NCI-H524 treated with DMSO at 0.1 percent for 48 hours (cell line): ENCODE measurements at places on chromosomes 12 and 14.

DNA sequence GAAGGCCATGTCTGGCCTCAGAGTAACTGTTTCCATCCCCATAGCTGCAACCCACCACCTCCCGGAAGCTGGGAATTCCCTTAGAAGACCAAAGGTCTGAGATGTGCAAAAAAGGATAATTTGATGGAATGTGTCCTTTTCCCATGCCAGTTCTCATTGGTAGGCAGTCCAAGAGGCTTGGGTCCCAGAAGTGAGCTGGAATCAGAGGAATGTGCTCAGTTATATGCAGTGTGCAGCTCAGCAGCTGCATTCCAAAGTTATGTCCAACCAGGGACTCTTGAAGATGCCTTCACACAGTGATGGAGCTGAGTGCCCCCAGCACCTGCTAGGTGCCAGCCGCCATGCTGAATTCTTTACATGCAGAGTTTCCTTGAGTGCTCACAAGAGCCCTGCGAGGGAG lies 583.9 kb upstream of the TBX3 start:
- DNase-seq: no peak

DNA sequence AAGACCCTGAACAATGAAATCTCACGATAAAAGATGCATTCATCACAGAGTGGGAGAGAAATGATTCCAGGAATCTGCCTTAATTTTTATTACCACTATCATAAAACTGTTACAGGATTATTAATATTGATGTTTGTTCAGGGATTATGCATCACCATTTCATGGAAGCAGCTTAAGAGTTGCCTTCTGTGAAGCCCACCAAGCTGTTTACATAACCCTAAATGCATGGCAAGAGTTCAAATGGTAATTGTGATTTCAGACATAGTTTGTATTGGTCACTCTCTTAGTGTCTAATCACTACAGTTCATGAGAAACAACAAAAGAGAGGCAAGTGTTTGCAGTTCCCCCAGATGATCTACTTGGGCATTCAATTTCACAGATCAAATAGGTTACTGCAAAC lies 527.7 kb downstream of the RPS29 start:
- DNase-seq: no peak

DNA sequence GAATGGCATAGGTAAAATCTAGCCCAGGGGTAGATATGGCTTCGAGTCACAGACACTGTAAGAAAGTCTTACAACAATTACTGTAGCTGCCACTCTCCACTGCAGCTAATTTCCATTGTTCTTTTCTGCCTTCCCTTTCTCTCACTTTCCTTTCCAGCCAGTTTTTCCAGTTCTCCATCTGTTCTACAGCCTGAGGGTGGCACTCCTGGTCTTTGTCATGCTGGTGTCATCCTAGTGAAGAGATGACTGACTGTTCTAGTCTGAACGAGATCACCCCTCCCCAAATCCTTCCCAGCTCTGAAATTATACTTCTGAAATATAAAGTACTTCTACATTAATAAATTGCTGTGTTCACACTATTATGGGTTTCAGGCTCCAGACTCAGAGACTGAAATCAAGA lies 74.2 kb upstream of the CSRP2 start:
- no peak for DNase-seq

- no peak for DNase-seq
Observed at GRCh38 chr12:80936642-80937390, 918 bp downstream of the LIN7A start.

- DNase-seq: no peak
Observed at GRCh38 chr12:79454338-79454843, 236.4 kb downstream of the PAWR start.

GRCh38 chr12:106999446-106999845 lies 12.5 kb upstream of the MTERF2 start:
- no peak for DNase-seq

DNA sequence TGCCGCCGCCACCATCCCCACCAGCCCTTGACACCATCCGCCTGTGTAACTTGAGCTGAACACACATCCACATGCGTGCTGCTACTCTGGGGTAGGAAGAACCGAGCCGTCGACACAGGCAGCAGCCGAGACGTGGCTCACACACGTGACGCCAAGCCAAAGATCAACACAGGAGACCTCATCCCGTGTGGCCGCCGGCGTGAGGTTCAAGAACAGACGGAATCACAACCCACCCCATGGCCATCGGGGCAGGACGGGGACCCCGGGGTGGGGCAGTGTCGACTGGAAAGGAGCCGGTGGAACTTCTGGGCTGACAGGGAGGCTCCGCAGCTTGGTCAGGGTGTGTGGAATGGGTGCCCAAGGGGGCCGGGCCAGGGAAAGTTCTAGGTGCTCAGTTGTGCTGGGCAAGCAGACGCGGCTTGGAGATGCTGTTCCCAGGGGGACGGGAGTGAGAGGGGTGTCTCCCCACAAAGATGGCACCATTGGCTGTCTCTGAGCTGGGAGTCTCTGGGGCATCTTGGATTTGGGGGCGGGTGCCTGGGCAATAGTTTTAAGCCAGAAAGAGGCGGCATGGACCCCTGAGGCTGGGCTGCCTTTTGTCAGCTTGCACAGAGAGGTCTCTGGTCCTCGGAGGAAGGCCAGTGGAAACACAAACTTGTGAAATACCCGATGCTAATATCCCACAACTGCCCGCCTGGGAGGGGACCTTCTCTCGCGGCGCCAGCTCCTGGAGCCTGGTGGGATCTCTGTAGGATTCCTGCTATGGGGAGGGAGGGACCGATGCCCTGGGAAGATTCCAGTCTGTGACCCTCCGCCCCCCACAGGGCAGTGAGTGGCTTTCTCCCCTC lies 41.8 kb downstream of the GALNT9 start:
- no peak for DNase-seq

GRCh38 chr14:64826845-64827244 lies 52.9 kb downstream of the SPTB start:
- DNase-seq: no peak

GRCh38 chr12:65779091-65779642 lies 45.1 kb upstream of the HMGA2 start:
- no peak for DNase-seq

DNA sequence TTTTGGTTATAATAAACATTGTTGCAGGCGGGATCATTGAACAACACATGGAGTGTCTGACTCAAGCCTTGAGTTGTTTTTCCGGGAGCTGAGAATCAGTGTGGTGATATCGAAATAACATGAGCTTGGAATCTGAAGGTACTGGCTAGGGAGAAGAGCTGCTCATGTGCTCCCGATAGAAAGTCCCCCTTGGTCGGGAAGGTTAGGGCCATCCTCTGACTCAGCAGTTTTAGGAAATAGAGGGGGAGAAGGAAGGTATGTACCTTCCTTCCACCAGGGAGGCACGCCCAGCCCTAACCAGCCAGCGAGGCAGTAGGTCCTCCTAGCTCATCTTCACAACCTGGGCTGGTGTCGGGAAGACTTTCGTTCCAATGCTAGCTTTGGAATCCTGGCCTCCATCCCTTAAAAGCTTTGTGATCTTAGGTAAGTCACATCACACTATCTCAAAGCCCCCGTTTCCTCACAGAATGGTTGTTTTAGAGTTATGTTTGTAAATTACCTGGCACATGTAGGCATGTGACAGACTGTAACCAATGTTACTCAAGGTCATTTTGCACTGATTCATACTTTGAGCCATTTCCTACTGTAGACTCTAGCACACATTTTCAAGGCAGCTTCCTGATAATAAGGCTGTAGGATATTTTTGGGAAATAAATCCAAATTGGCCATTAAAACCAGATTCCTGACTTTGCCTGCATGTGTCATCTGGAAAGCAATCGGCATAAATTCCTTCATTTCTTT lies 1.9 kb upstream of the RAB35 start:
- no peak for DNase-seq

- DNase-seq: no peak
Observed at GRCh38 chr12:51900323-51900889, 6.9 kb upstream of the ACVRL1 start.

- no peak for DNase-seq
Observed at GRCh38 chr12:110498984-110499706, 2.8 kb downstream of the VPS29 start.

- no peak for DNase-seq
Observed at GRCh38 chr14:35286003-35286600, 6.1 kb upstream of the PSMA6 start.

GRCh38 chr14:91311284-91311662 lies 66.8 kb upstream of the GPR68 start:
- DNase-seq: no peak

GRCh38 chr14:93311082-93311481 lies 21.8 kb downstream of the BTBD7 start:
- no peak for DNase-seq

DNA sequence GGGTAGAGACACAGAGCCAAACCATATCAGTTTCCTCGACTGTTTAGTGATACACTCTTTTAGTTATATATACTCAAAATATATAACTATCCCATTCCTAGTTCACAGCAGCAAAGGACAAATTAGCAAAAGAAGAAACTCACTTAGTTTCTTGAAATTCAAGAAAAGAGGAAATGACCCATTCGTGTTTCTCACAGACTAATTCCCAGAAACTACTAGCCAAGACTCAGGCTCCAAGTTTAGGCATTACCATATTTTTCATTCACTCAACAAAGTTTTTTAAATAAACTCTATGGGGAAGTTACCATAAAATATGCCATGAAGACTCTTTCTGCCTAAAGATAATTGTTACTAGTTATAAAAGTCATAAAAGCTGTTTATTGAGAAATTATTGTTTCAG lies 152.3 kb upstream of the DAAM1 start:
- no peak for DNase-seq

DNA sequence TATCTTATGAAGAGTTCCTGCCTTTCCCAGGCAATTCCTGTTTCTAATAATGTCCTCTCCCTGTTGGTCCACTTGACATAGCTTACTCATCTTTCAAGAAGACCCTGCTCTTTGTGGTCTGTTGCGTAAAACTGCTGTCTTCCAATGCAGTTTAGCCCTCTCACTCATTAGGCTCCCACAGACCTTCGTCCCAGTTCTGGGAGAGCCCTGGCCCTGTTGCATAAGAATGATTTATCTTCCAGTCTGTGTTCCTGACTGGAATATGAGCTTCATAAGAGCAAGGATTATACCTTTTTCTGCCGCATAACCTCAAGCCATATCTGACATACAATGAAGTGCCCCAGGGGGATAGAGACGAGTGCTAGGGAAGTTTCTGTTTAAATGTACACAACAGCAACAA lies 365.9 kb upstream of the NOVA1 start:
- no peak for DNase-seq

GRCh38 chr12:26062566-26062965 lies 62.3 kb downstream of the BHLHE41 start:
- DNase-seq: no peak

DNA sequence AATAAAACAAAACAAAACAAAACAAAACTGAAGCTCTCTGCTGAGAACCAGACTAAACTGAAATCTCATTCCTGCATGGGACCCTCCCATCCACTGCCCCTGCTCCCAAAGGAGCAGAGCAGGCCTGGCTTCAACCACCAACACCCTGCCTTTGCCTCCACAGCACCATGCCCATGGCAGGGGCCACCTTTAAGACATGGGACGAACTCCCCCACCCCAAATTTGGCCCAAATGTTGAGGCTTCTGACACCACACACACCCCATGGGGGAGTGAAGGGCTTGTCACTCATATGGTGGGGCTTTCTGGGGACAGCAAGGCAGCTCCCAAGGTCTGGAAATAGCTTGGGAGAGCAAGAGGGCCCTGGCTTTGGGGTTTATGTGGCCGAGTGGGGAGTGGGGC lies 177.2 kb downstream of the KIF26A start:
- DNase-seq: no peak

DNA sequence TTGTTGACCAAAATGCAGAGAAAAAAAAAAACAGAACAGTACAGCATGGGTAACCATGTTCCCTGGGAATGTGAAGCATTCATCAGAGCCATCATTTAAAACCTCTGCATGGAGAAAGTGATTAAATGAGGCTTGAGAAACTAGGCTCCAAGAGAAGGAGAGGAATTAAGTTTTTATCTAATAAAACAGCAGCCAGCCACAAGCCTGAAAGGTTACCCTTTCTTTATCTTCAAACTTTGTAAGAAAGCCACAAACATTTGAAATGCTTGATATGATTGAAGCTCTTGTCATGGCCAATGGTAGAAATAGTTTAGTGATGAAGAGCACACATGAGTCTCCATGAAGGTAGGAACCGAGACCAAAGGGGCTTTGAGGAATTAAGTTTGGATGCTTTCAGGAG lies 144.9 kb upstream of the SYT1 start:
- no peak for DNase-seq

- DNase-seq: no peak
Observed at GRCh38 chr12:117261247-117261646, 71.0 kb upstream of the FBXO21 start.

DNA sequence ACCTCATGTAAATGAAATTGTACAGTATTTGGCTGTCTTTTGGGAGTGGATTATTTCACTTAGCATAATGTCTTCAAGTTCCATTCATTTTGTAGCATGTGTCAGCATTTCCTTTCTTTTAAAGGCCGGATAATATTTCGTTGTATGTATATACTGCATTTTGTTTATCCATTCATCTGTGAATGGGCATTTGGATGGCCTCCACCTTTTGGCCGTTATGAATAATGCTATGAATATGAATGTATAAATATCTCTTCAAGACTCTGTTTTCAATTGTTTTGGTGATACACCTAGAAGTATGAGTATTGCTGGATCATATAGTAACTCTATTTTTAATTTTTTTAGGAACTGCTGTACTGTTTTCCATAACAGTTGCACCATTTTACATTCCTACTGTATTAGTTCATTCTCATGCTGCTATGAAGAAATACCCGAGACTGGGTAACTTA lies 164.9 kb downstream of the DYRK2 start:
- no peak for DNase-seq

- DNase-seq: no peak
Observed at GRCh38 chr12:11697670-11698387, 48.4 kb downstream of the ETV6 start.

GRCh38 chr14:73777420-73777819 lies 63.2 kb upstream of the PNMA1 start:
- DNase-seq: no peak

- DNase-seq: no peak
Observed at GRCh38 chr12:16359512-16360491, 12.4 kb downstream of the MGST1 start.

GRCh38 chr14:57737598-57737997 lies 128.3 kb downstream of the SLC35F4 start:
- DNase-seq: peak; percentile 45

DNA sequence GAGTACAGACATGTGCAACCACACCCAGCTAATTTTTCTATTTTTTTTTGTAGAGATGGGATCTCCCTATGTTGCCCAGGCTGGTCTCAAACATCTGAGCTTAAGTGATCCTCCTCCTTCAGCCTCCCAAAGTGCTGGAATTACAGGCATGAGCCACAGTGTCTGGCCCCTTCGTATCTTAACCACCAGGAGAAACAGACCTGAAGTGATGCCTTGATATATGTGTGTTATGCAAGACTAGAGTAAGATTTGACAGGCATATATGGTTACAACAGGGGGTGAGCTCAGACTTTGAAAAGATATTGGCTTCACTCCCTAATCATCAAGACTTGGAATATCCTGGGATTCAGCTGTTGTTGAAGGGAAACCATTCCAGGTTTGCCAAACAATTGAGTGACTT lies 10.7 kb upstream of the GALNT6 start:
- DNase-seq: no peak

- DNase-seq: no peak
Observed at GRCh38 chr14:92729634-92730358, 18.6 kb downstream of the LGMN start.

GRCh38 chr12:96421014-96421413 lies 20.8 kb upstream of the CDK17 start:
- DNase-seq: no peak
